ENCODE measurements at places on chromosomes 4 and X.

- no peak for ATAC-seq
These were observed 2.9 kb downstream of the RAPGEF2 start for GRCh38 chr4:159105761-159106243.

GRCh38 chr4:81634766-81635549 lies 163.3 kb upstream of the RASGEF1B start:
- no peak for ATAC-seq

DNA sequence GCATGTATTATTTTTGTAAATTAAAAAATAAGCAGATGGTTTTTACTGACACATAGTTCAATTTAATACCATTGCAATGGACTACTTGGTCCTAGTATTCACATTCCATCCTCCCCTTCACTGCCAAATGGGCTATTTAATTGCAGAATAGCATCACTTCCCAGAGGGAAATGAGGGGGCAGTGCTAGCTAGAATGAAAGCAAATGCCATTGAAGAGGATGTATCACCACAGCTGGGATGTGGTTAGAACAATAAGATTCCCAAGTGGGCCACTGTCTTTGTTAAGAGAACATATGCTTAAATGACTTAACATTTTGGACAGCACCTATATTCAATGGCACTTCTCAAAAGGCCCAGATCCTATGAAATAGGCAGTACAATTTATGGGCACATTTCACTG lies 224.7 kb downstream of the RBMX2 start:
- no peak for ATAC-seq

- ATAC-seq: no peak
These were observed 5.7 kb downstream of the C4orf54 start for GRCh38 chr4:99651811-99652485.

DNA sequence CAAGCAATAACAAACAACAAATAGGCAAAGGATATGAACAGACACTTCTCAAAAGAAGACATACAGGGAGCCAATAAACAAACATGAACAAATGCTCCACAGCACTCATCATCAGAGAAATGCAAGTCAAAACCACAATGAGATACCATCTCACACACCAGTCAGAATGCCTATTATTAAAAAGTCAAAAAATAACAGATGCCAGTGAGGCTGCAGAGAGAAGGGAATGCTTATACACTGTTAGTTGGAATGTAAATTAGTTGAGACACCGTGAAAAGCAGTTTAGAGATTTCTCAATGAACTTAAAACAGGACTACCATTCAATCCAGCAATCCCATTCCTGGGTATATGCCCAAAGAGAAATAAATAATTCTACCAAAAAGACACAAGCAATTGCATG lies 129.8 kb upstream of the MAGEB2 start:
- ATAC-seq: no peak

GRCh38 chr4:110371016-110371770 lies 104.8 kb upstream of the ENPEP start:
- no peak for ATAC-seq

GRCh38 chr4:17535242-17535641 lies 20.3 kb downstream of the CLRN2 start:
- no peak for ATAC-seq

GRCh38 chr4:2745981-2746806 lies 9.9 kb downstream of the TNIP2 start:
- ATAC-seq: no peak

DNA sequence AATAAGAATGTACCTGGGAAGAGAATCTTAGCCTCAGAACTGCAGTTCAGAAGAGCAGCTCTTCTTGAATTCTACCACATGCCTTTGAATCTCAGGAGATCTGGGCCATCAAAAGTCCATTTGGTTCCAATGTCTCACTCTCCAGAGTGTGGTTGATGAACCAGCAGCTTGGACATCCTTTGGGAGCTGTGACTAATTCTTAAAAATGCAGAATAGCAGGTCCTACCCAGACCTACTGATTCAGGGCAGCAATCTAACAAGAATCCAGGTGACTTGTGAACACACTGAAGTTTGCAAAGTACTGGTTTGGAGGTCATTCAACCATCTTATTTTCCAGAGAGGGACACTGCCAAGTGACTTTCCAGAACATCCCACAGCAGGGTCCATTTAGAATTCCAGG lies 244.7 kb downstream of the PACRGL start:
- ATAC-seq: no peak

DNA sequence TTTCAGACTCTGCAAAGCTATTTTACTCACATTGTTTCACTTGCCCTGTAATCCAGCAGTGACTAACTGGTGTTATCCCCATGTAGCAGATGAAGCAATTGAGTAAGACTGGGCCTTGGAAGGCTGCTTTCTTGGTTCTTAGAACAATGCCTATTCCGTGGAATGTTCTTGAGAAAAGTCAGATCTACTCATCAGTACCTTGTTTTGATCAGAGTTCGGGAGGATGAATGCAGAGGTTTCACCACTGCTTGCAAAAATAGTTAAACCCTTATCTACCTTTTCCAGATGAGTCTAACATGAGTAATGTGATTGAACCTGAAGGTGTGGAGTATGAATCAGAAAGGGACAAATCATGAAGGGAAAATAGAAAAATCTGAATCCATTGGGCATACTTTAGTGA lies 1.8 kb downstream of the MAOB start:
- ATAC-seq: no peak

DNA sequence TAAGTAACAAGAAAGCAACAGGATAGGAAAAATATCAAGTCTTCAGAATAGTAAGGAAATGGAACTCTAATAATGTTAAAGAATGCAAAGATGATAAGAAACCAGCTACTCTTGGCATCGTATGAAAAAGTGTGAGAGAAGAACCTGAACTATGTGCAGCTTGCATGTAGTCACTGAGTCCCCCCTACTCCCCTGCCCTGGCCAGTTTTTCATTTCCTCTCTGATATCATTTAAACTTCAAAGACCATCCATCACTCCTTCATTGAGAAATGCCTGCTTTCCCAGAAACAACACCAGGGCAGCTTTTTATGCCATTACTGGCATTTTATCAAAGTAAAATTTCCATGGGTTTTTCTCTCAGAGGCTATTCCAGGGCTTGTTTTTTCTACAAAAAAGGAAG lies 28.1 kb downstream of the INPP4B start:
- no peak for ATAC-seq

DNA sequence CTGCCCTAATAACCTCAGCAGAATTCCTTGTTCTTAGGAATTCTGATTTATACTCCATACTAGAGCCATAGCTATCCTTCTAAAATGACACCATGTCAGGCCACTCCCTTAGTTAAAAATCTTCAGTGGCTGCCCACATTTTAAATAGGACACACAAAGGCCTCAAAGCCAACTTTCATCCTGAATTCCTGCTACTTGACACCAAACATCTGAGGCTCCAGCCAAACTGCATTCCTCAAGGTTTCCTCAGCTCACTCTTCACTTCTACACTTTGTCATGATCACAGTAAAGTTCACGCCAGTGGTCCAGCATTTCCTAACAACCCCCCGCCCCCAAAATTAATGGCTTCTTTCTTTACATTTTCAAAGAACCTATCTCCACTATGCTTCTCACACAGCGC lies 124.3 kb downstream of the ADGRA3 start:
- no peak for ATAC-seq

DNA sequence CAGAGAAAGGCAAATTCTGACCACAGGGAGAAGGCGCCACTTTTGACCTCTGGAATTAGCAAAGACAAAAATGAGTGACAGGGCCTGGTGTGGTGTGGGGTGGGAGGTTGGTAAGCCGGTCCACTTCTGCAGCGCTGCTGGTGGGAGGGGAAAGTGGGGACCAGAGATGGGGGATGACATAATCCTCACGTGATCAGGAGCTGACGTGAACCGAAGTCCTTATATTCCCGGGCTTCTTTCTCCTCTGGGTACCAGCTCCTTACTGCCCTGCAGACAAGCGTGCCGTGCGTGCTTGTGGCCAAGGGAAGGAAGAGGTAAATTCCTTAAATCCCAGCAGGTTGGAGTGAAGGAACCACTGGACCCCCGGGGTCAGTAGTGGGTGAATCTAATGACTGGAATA lies at the start of gene TCEAL7:
Gene TCEAL7, plus strand, starts transcription at position 249 of the 400 bp plus-strand sequence. CDS start 1,165 bp downstream, outside the sequence.
- ATAC-seq: peak; percentile 71

DNA sequence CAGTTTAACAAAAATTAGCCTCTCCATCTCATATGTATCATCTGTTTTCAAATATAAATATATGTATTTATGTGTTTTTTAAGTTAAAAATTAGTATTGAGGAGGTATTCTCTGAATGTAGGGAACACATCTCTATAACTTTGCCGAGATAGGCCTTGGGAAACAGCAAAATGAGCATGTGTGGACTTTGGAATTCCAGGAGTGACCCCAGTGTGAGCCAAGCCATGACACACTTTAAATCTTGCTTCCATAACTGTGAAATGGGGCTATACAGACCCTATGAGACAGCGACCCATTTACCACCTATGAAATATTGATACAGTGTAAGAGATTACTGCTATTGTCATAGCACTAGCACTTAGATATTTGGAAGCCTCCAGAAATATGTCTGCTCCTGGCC lies 58.8 kb downstream of the FRMPD4 start:
- ATAC-seq: no peak

GRCh38 chr4:113478032-113478431 lies 283.5 kb downstream of the CAMK2D start:
- ATAC-seq: no peak

DNA sequence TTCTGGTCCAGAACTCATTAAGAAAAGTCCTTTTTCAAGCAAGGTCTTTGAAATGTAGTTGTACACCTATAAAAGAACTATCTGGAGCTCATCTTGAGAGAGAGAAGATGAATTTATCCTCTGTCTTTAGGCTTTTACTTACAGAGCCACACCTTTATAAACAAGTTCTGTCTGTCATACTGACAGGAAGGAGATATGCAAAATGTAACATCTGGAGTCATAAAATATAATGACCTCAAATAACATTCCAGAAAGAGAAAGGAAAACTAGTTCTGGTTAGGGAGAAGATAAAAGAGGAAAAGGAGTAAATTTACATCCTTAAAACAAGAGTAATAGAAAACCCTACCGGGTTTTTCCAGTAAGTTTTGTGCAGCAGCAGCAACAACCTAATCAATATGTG lies 1.3 kb downstream of the INPP4B start:
- ATAC-seq: no peak

Data from gastroesophageal sphincter (tissue), 4 donors.